Motor neuron (in vitro differentiated cells): ENCODE measurements at places on chromosomes 4 and X. TPM values are rescaled to one million over a fixed set of nuclear protein-coding genes. Genes with fewer than 3 reads are reported as not detected.

Gene CHRDL1
- total RNA-seq: not detected in 2 replicates

Gene ADH1B
- total RNA-seq: 0.15 and 0.28 TPM in 2 replicates

Gene BLOC1S4
- total RNA-seq: 8.5 and 11.6 TPM in 2 replicates

Gene PAK3
- total RNA-seq: 23.0 and 24.5 TPM in 2 replicates

Gene DCAF12L2
- 3.1 and 3.4 TPM in 2 replicates for total RNA-seq

Gene ARMCX5
- total RNA-seq: 25.5 and 29.3 TPM in 2 replicates

Gene PDE6B
- total RNA-seq: 6.4 and 7.2 TPM in 2 replicates

Gene KLHL4
- total RNA-seq: 4.3 and 4.4 TPM in 2 replicates

Gene GABRQ
- total RNA-seq: 0.26 and 0.31 TPM in 2 replicates

Gene SH3RF1
- 13.0 and 13.6 TPM in 2 replicates for total RNA-seq

GRCh38 chrX:153714256-153714655 lies 9.9 kb downstream of the BCAP31 start:
- no peak for ATAC-seq

- peak; percentile 3 for ATAC-seq
These were observed 1.9 kb downstream of the BCORL1 start for GRCh38 chrX:129984111-129984958.

DNA sequence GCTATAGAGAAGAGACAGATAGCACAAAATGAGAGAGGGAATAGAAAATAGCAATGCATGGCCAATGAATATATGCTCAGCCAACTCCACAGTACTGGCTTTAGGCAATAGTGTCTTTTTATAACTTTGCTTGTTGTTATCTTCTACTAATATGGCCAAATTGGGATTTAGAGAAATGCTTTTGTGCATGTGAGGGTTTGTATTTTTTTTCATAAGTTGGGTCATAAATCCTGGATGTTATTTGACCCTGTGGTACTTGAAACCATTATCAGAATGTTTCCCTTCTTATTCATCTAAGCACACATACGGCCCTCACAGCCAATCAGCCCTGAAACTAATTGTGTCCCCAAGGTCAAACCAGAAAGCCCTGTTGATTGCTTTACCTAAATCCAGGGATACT lies 35.2 kb upstream of the LPAR4 start:
- ATAC-seq: no peak

DNA sequence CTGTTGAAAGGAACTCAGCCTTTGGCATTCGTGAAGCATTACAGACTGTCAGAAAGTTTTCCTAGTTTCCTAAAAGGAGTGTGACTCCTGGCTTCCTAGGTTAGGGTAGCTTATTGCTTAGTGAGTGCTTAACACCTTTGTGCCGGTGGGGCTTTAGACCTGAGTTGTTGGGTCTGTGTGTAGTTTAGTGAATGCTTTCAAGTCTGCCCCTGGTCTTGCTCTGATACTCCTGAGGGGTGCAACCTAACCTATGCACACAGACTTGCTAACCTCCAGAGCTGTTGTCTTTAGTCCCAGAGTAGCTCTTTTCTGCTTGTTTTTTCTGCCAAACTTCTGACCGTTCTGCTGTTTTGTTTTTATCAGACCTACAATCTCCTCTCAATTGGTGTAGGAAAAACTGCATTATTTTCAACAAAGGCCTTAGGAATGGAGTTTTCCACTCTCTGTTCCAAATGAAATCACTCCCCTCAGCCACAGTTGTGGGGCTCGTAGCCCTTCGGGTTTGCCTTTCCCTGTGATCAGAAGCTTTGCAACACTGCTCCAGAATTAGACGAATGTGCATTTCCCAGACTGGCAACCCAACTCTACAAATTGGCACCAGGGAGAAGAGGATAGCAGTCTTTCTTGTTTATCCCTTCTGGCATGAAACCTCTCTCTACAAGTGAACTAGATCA lies 1399.1 kb upstream of the PCDH7 start:
- ATAC-seq: no peak

- no peak for ATAC-seq
These were observed 59.5 kb upstream of the FGF13 start for GRCh38 chrX:138771047-138771446.

- ATAC-seq: no peak
These were observed 271.2 kb downstream of the NLGN4X start for GRCh38 chrX:5957506-5957905.

GRCh38 chr4:140243278-140243753 lies 89.3 kb upstream of the MAML3 start:
- ATAC-seq: peak; percentile 83

- ATAC-seq: no peak
These were observed 15.9 kb downstream of the PLRG1 start for GRCh38 chr4:154534296-154534695.

DNA sequence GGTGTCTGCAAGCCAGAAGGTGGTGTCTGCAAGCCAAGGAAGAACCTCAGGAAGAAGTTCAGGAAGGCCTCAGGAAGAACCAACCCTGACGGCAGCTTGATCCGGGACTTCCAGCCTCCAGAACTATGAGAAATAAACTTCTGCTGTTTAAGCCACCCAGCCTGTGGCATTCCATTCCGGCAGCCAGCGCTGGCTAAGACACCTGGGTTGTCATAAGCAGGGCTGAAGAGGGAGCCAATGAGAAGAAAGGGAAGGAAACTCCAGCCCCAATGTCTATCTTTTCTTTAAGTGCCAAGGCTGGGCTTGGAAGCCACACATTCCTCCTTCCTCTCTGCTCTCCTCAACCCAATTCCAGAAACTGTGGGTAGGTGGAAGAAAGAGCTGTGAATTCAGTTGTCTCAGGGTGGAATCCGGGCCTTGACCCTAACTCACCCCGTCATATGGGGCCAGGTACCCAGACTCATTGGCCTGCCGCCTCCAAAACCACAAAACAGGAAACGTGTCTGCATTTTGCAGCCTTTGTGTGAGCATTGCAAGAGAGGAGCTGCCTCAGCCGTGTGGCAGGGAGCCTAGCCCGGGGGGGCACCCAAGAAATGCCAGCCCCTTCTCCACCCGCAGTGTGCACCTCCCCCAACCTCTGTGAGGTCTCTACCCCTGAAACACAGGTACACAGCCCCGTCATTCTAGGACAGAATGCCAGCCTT lies 26.8 kb downstream of the CRMP1 start:
- ATAC-seq: no peak

GRCh38 chr4:86977621-86978184 lies 42.9 kb downstream of the AFF1 start:
- ATAC-seq: peak; percentile 50

DNA sequence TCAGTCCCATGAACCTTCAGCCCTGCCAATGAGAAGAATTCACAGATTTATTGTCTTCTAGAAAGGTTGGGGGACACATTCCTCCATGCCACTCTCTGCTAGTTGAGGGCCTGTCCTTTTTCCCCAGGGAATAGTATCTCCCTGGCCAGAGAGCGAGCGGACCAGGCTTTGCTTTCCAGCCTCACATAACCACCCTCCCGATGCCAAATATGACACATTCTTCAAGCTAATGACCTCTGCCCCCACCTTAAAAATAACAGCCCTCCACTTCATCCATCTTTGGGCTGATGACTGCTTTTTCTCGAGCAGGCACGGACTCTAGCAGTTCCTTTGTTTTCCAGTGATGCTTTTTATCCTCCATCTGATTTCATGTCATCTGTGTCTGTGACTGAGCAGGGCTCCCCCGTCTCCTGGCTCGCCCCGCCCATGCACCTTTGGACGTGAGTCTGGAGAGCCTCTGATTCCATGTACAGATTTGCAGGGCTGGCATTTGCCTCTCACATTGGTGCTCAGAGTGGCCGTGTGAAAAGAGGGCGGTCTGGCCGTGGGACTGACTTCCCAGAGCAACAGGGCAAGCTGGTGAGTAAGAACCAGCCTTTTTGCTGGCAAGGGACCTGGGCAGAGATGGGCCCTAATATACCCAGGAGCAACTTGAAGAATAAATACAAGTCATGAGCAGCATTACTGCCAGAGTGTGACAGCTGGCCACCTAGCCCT lies 279.8 kb downstream of the BCOR start:
- ATAC-seq: no peak

- peak; percentile 28 for ATAC-seq
These were observed 255.1 kb upstream of the GPC4 start for GRCh38 chrX:133670383-133670782.

GRCh38 chr4:38306482-38307071 lies 346.4 kb downstream of the PTTG2 start:
- no peak for ATAC-seq

DNA sequence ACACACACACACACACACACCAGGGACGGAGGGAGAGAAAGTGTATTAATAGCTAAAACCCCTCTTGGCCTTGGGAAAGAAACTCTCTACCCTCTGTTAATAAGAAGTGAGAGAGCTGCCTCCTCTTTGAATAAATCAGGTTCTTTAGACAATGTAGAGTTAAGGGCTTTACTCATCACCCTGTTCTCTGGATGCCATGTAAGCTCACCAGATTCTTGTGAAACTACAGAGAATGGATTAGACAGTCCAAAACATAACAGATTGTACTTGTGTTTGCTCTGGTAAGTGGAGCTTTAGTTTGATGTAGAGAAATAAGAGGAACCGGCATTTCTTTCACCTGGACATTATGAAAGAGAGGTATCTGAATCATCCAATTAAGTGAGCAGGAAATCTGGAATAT lies 263.2 kb downstream of the DMD start:
- ATAC-seq: no peak

DNA sequence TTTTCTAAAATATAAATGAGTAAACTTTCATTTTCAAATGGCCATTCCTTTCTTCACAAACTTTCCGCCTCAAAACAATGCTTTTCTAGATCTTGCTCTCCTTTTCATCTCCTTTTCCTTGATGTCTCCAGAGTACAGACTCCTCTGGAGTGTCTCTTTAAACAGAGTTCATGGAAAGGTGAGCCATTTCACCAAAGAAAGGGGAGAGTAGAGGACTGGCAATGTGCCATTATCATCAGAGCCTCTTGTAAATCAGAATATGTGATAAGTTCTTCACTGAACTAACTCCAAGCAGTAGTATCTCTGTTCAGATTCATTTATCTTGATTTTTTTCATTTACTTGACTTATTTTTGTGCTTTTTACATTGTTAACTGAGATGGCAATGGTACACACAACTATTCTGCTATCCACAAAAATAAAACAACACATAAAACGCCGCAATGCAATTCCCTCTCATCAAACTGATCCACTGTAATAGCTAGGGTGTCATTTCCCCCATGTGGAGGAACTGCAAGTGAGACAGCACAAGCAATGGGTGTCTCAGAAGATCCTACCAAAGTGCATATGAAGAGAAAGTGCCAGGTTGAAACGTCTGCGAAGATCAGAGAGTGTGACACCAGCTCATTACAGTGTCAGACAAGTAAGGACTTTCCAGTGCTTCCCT lies 125.4 kb downstream of the RASL11B start:
- no peak for ATAC-seq

DNA sequence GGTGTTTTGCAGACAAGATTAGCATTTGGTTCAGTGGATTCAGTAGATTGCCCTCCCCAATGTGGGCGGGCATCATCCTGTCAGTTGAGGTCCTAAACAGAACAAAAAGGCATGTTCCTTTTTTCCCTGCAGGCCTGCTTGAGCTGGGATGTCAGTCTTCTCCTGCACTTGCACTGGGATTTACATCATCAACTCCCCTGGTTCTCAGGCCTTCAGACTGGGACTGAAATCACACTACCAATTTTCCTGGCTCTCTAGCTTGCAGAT lies 278.9 kb upstream of the FTHL17 start:
- ATAC-seq: no peak

DNA sequence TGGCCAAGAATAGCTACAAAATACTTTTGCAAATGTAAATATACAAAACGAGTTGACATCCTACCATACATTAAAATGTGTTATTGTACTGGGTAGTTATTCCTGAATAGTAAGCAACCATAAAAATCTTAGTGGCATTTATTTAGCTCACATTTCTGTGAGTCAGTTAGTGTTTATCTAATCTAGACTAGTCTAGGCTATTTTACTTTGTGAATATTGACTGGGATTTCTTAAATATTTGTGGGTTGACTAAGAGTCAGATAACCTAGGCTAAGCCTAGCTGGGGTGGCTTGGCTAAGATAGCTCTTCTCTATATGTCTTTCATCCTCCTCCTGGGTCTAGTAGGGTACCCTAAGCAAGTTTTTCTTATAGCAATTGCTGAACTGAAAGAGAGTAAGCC lies 543.8 kb upstream of the DIAPH2 start:
- ATAC-seq: no peak

DNA sequence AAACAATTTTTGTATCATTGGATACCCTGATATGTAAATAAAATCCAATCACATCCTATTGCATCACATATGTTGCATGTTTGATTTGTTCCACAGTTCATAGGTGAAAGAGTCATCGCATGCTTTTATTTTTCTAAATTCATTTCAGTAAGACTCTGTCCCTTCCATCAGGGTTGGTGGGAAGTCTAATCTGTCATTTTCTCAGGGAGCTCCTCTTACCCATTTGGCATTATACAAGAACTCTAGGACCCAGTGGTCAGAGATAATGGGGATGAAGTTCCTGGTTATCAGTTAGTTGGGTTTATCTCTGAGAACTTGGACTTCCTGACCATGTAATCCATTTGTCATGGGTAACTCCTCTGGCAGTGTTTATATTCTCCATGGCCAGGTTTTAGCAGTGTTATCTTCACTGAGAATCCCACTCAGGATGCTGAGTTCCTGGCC lies 227.1 kb upstream of the JADE1 start:
- ATAC-seq: no peak

DNA sequence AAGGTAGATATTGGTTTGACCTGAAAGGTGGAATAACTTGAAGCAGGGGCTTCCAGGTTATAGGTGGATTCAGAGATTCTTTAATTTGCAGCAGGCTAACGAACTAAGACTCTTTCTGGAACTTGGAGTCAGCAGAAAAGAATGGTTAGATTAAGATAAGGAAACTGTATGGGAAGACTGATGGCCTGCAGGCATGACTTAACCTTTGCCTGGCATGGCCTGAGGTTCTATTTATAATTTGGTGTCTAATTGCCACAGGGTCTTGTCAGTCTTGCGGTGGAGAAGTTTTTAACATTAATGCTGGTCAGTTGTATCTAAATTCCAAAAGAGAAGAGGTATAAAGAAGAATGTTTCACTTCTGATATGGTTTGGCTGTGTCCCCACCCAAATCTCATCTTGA lies 110.3 kb upstream of the VCX3A start:
- ATAC-seq: no peak

GRCh38 chrX:148298737-148299136 lies 201.7 kb upstream of the AFF2 start:
- ATAC-seq: no peak

GRCh38 chr4:159035570-159035969 lies 67.3 kb upstream of the RAPGEF2 start:
- ATAC-seq: no peak

GRCh38 chr4:13988353-13989305 lies 361.1 kb upstream of the BOD1L1 start:
- ATAC-seq: no peak

GRCh38 chr4:10875144-10875799 lies 190.7 kb upstream of the CLNK start:
- no peak for ATAC-seq

DNA sequence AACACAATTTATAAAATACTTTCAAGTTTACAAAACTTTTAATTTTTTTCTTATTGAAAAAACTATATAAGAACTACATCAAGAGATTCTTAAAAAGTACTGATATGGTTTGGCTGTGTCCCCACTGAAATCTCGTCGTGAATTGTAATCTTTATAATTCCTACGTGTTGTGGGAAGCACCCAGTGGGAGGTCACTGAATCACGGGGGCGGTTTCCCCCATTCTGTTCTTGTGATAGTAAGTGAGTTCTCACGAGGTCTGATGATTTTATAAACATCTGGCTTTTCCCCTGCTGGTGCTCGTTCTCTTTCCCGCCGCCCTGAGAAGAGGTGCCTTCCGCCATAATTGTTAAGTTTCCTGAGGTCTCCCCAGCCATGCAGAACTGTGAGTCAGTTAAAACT lies 88.5 kb downstream of the FRAS1 start:
- ATAC-seq: no peak

- ATAC-seq: no peak
These were observed 26.4 kb downstream of the DOK7 start for GRCh38 chr4:3489451-3489962.

- ATAC-seq: no peak
These were observed 130.9 kb downstream of the AFAP1 start for GRCh38 chr4:7808752-7809151.
